ENCODE measurements at places on chromosomes 4 and X.
A peak's percentile ranks its signal among the peaks of the same experiment; 100 is the strongest.

DNA sequence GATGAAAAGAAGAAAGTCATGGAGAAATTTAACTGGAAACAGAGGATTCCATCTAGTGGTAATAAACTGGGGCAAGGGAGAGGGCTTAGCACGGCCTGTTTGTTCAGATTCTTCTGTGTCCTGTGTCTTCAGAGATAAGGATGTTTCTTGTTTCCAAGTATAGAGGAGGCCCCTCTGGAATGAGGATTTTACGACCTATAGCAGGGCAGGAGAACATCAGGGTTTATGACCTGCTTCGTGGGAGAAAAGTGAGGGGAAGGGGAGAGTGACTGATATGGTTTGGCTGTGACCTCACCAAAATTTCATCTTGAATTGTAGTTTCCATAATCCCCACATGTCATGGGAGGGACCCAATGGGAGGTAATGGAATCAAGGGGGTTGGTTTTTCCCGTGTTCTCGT is 93.0 kb upstream of the LDB2 start:
- no peak for DNase-seq
- H3K36me3 ChIP-seq: no peaks in the 10 kb centered on the region
- H3K4me1 ChIP-seq: no peaks in the 10 kb centered on the region
- H3K27me3 ChIP-seq: no peaks in the 10 kb centered on the region
- no peak overlapping the region for H3K27ac ChIP-seq

DNA sequence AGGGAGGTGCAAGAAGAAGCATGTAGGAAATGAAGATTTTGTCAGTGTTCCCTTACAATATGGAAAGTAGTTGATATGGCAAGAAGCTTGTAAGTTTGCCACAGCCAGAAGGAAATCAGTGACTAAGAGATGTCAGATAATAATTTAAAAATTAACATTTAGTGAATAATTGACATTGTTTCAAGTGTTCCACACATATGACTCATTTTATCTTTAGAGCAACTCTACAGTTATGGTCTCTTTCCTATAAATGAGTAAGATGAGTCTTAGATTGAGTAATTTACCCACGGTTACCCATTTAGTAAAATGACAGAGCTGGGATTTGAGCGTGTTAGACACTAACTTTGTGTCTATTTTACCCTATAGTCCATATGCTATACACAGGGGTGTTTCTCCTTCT is 300.3 kb upstream of the IRS4 start:
- no peak for DNase-seq
- no peaks in the 10 kb centered on the region for H3K36me3 ChIP-seq
- peaks cover 11% of the 10 kb centered on the region for H3K4me1 ChIP-seq
- peaks cover 12% of the 10 kb centered on the region for H3K27me3 ChIP-seq
- H3K4me3 ChIP-seq: no peak overlapping the region
- H3K27ac ChIP-seq: no peak overlapping the region

DNA sequence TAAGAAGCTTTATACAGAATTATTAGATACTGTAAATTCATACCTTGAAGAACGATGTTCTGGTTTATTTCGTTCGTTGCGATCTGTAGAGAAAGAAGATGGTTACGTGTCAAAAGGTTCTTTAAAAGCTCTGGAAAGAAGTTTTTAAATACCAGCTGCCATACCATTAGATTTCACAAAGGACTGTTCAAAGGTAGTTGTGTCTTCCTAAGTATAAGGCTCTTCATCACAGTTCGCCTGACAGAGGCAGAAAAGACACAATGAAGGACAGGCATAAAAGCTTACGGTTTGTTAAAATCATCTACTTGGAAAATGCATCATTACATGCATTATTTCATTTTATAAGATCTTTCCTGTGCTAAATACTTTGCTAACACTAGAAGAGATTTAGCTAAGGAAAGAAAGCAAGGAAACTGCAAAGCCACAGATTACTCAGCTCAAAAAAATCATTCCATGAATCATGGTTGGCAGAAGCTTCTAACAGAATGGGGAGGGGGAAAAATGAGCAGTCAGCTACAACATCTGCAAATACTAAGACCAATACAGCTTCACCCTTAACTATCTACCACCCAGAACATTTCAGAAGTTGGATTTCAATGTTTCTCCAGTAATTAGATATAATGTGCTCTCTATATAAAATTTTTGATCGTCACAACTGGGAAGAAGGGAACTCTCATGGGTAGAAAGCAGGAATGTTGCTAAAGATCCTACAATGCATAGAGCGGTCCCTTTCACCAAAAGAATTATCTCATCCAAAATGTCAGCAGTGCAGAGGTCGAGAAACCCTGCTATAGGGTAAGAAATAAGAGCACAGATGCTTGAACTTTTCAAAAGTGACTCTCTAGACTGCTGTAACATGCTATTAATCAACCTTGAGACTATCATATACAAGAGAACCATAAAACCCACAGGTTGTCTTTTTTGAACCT is 50.7 kb upstream of the PRSS48 start:
- H3K4me1 ChIP-seq: peaks cover 4% of the 10 kb centered on the region
- H3K36me3 ChIP-seq: no peaks in the 10 kb centered on the region

DNA sequence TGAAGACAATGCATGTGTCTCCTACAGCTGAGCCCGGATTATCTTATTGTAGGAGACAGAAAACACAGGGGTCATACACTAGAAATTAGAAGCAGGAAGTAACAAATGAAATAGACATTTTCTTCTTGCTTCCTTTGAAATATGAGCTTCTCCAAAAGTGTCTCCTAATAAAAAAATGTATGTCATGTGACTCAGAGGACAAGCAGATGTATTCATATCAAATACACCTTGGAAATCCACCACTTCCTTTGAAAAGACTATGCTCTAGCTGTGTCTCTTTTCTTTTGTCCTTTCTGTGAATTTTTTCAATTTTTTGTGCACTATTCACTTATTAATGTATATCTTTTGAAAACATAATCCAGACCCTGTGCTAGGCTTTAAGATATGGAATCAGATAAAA is 1906.2 kb downstream of the C4orf33 start:
- H3K27ac ChIP-seq: no peak overlapping the region
- no peaks in the 10 kb centered on the region for H3K27me3 ChIP-seq

- no peaks in the 10 kb centered on the region for H3K4me1 ChIP-seq
- no peak for DNase-seq
- no peaks in the 10 kb centered on the region for H3K27me3 ChIP-seq
- no peaks in the 10 kb centered on the region for H3K36me3 ChIP-seq
Observed at GRCh38 chr4:125235971-125236370, 78.8 kb upstream of the FAT4 start.

DNA sequence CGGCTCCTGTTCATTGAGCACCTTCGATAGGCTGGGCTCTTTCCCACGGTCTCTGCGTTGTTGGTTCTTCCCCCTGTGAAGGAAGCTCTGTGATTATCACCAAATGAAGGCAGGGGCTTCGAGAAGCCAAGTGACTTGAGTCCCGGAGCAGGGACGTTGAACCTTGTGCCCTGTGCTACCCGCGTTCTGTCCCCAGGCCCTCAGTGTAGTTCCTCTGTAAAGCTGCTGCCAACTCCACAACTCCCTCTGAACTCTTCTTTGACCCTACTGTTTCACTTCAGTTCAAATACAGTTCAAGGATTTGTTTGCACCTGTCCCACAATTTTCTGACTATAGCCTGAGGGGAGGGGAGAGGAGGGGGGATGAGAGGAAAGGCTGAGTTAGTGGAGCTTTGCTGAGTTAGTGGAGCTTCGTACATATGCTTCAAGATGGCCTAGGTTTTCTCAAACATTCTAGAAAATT is 635 bp upstream of the PHF8 start:
- no peak for DNase-seq
- H3K36me3 ChIP-seq: peaks cover 9% of the 10 kb centered on the region
- peak overlapping the region; percentile 97 for H3K27ac ChIP-seq
- H3K27me3 ChIP-seq: peaks cover 5% of the 10 kb centered on the region
- peak overlapping the region; percentile 86 for H3K4me3 ChIP-seq
- peaks cover 21% of the 10 kb centered on the region for H3K4me1 ChIP-seq

- H3K36me3 ChIP-seq: no peaks in the 10 kb centered on the region
- peak within 1 kb of the TSS; percentile 7 for H3K27ac ChIP-seq
- H3K27me3 ChIP-seq: peaks cover 5% of the 10 kb centered on the region
Observed at GRCh38 chr4:75630174-75630936, at the start of gene CDKL2. TSS of gene CDKL2 (minus strand) at chr4:75630528. CDS start at chr4:75625988, 4,540 bp downstream.

- no peak for DNase-seq
- H3K4me1 ChIP-seq: no peaks in the 10 kb centered on the region
- no peaks in the 10 kb centered on the region for H3K27me3 ChIP-seq
- H3K36me3 ChIP-seq: no peaks in the 10 kb centered on the region
- H3K27ac ChIP-seq: peak overlapping the region; percentile 35
Observed at GRCh38 chr4:90648791-90649190, 521.6 kb downstream of the CCSER1 start.

DNA sequence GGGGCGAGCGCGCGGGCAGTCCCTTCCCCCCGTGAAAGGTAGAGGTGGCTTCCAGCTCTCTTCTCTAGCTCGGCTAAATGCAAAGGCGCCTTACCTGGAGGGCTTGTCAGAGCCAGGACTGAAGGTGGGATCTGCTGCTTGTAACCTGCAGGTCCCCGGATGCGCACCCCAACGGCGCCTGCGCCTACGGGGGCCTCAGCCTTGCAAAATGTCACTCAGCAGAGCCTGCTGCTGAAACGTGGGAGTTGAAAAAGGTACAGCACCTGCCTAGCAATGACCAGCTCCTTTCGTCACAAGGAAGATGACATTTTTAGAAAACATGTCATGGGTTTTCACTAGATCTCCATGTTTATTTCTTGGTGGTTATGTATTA is 583 bp downstream of the ABHD18 start:
- peak; percentile 78 for DNase-seq
- no peaks in the 10 kb centered on the region for H3K27me3 ChIP-seq
- peaks cover 40% of the 10 kb centered on the region for H3K4me1 ChIP-seq
- H3K36me3 ChIP-seq: peaks cover 4% of the 10 kb centered on the region

DNA sequence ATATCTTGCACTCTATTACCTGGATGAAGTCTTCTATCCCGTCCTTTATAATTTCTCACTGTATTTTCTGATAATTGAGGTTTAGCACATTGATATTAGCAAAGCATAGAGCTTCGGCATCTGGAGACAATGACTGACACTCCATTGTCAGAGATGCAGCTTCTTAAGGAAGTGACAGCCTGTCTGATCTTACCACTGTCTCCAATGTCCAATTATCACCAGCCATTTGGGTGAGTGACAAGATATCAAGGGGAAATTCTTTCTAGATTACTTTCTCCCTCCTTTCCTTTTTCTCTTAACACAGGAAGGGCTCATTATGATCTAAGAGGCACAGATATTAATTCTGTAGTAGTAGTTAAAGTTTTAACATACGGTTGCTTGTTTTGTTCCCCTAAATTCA is 86.4 kb downstream of the LDB2 start:
- no peak overlapping the region for H3K4me3 ChIP-seq
- H3K27me3 ChIP-seq: no peaks in the 10 kb centered on the region
- H3K4me1 ChIP-seq: no peaks in the 10 kb centered on the region
- DNase-seq: no peak
- no peak overlapping the region for H3K27ac ChIP-seq

DNA sequence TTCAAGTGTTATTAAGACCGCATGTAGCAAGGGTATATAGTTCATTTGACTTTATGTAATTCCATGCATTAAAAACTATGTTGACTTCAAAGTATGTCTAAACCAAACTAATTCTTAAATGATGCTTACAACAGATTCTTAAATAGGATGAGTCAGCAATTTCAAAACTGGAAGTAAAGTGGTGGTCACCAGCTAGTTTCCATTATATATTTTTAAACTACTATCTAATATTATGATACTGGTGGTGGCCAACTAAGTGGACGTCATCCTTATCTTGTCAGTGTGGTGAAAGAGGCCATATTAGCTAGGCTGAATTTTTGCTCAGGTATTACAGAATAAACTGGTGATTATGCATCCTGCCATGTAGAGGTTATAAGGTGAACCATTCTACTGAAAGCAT is 1.2 kb downstream of the IL15 start:
- peaks cover 10% of the 10 kb centered on the region for H3K27me3 ChIP-seq
- no peak for DNase-seq
- H3K4me1 ChIP-seq: peaks cover 6% of the 10 kb centered on the region
- H3K27ac ChIP-seq: peak overlapping the region; percentile 85
- peaks cover 3% of the 10 kb centered on the region for H3K36me3 ChIP-seq

DNA sequence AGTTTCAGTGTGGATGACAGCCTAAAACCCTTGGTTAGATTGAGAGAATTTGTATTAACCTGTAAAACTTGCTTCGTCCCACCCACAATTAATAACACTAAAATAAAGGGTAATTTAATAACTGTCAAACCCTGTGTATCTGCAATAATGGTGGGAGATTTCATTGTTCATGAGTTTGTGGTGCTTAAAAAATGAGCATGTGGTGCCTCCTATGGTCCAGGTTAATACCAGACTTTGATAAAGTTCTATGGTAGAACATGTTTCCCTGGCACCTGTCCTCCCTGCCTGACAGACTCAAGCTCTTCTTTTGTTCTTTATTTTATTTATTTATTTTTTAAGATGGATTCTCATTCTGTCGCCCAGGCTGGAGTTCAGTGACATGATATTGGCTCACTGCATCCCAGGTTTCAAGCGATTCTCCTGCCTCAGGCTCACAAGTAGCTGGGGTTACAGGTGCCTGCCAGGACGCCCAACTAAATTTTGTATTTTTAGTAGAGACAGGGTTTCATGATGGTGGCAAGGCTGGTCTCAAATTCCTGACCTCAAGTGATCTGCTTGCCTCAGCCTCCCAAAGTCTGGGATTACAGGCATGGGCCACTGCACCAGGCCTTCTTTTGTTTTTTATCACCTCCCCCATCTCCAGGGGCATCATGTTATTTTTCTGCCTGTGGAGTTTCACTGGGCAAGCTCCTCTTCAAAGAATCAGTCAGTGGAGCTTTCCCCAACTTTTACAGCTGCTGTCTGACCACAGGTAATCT is 289.2 kb downstream of the NR3C2 start:
- DNase-seq: no peak
- H3K4me1 ChIP-seq: no peaks in the 10 kb centered on the region
- H3K27me3 ChIP-seq: no peaks in the 10 kb centered on the region
- H3K4me3 ChIP-seq: no peak overlapping the region
- no peak overlapping the region for H3K27ac ChIP-seq
- H3K36me3 ChIP-seq: peaks cover 2% of the 10 kb centered on the region

- no peak overlapping the region for H3K4me3 ChIP-seq
- no peak overlapping the region for H3K27ac ChIP-seq
- H3K36me3 ChIP-seq: peaks cover 9% of the 10 kb centered on the region
- H3K4me1 ChIP-seq: no peaks in the 10 kb centered on the region
Observed at GRCh38 chr4:36614011-36614410, 332.6 kb downstream of the DTHD1 start.

DNA sequence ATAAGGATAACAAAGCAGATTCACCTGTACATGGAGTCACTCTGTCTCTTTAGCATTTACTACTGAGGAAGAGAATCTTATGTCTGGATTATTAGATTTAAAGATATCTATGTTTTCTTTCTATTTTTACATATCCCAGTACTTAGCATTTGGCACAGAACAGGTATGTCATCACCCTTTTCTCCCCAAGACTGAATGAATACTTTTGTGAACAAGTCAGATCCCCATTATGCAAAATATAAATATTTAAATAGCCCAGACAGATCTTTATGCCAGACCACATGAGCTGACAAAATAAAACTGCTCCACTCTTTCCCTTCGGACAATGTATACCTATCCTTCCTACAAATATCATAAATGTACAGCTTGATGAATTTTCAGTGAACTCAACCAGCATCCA is 94.5 kb downstream of the CASK start:
- H3K27me3 ChIP-seq: no peaks in the 10 kb centered on the region
- DNase-seq: no peak
- H3K36me3 ChIP-seq: no peaks in the 10 kb centered on the region
- no peak overlapping the region for H3K4me3 ChIP-seq
- no peak overlapping the region for H3K27ac ChIP-seq

- no peak for DNase-seq
- no peaks in the 10 kb centered on the region for H3K4me1 ChIP-seq
- no peak overlapping the region for H3K27ac ChIP-seq
- H3K27me3 ChIP-seq: peaks cover 24% of the 10 kb centered on the region
Observed at GRCh38 chrX:68490644-68491043, 8.2 kb upstream of the YIPF6 start.
